ENCODE measurements at places on chromosomes 11 and 22.

GRCh38 chr22:27372364-27372763 lies 429.2 kb downstream of the MN1 start:
- no peak for DNase-seq

GRCh38 chr11:72224564-72225410 lies at the start of gene INPPL1:
INPPL1 (plus strand) TSS chr11:72224767; CDS start chr11:72224985, 218 bp downstream.
- DNase-seq, result peak; percentile 73

GRCh38 chr11:62190011-62190410 lies at the start of gene SCGB1D1:
SCGB1D1 (plus strand) TSS chr11:62190216; CDS start chr11:62190285, 69 bp downstream.
- no peak for DNase-seq

DNA sequence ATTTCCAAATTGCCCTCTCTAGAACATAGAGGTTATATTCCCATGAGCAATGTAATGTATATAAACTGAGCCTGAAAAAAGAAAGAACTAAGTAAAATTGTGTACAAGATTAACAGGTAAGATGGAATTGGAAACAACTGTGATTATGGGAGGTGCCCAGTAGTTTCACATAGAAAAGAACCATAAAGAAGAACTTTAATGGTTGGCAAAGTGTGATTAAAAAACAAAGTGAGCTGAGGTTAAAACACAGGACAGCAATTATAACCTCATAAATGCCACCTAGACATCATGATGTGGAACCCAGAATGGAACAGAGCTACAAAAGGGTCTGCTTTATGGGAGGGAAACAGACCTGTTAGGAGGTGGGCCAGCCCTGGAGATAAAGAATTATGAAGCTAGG lies 58.6 kb downstream of the CYB5R2 start:
- no peak for DNase-seq

DNA sequence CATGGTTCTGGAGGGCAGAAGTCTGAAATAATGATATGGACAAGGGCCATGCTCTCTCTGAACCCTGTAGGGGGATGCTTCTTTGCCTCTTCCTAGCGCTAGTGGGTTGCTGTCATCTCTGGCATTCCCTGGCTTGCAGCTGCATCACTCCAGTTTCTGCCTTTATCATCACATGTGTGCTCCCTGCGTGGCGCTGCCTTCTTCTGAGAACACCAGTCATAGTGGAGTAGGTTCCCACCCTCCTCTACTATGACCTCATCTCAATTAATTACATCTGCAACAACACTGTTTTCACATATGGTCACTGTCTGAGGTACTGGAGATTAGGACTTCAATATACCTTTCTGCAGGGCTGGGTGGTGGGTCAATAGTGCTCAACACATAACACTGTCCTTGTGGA lies 402.3 kb upstream of the NARS2 start:
- DNase-seq, result no peak

DNA sequence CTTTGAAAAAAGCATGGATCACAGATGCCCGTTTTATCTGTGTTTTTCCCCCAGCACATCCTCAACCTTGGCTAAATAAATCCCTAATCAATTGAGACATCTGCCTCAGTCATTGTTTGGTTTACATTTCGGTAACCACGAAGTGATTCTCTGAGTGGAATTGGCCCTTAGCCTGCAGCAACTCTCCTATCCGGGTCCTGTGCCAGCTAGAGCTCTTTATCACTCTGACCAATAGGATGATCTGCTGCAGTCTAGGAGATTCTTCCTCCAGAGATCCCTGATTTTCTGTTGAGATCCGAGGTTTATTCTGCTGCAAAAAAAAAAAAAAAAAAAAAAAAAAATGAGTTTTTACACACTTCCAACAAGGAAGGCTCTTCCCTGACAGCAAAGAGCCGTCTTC lies 137.3 kb downstream of the KCNA4 start:
- DNase-seq, result no peak

DNA sequence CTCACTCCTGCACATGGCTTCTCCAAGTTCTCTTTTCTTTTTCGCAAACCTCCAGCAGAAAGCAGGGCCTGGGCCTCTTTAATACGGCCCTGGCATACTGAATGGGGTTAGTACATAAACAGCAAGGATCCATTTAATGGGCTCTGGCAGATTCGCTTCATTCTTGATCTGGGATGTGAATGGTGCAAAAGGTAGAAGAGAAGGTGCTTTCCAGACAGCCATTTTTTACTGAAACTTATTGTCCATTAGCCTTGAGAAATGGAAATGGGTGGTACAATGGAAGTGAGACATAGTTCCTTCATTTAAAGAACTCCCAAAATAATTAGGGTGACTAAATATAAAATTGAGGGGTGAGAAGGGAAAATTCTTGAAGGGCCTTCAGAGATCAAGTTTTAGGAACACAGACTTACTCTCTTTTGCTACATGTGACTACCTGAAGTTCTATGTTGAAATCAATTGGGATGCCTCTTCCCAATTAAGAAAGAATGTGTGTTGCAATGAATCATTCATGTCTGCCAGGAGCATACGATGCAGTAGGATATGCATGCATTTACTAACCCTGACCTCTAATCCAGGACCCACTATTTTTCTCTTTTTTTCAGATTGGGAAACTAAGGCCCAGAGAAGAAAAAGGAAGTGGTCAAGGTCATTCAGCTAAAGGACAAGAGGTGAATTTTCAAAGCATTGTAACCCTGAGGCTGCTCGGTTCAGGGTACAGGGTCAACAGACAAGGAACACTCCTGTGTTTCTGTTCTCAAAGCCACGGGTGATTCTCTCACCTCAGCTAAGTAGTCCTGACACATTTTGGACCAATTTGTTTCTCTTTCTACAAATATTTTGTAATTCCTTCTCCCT lies 144.1 kb downstream of the BBOX1 start:
- DNase-seq, result no peak

DNA sequence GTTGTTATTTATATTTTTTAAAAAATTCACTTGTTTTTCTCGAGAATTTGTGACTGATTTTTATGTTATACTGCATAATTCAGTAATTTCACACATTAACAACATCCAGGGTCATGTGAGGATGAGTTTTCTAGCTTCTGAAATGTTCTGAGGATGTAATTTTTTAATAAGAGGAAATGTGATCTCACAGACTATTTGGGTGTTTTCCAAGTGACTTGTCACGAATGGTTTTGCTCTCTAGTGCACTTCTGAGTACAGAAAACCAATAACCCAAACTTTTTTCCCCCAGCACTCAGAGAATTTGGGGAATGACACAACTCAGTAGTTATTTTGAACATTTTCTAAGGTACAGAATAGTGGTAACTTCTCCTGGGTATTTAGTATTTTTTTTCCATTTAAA lies 821.1 kb upstream of the ARHGAP42 start:
- no peak for DNase-seq

DNA sequence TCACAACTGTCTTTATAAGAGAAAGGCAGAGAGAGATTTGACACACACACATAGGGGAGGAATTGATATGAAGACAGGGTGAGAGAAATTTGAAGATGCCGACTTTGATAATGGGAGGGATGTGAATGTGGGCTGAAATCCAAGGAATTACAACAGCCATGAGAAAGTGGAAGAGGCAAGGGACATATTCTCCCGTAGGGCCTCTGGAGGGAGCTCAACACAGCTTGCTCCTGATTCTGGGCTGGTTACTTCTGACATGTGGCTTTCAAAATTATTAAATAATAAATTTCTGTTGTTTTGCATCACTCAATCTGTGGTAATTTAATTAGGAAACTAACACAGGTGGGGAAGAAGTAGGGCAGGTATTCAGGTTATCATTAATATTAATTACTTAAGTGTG lies 282.9 kb downstream of the LUZP2 start:
- no peak for DNase-seq

GRCh38 chr11:127816962-127817361 lies 770.4 kb downstream of the ETS1 start:
- DNase-seq, result no peak

DNA sequence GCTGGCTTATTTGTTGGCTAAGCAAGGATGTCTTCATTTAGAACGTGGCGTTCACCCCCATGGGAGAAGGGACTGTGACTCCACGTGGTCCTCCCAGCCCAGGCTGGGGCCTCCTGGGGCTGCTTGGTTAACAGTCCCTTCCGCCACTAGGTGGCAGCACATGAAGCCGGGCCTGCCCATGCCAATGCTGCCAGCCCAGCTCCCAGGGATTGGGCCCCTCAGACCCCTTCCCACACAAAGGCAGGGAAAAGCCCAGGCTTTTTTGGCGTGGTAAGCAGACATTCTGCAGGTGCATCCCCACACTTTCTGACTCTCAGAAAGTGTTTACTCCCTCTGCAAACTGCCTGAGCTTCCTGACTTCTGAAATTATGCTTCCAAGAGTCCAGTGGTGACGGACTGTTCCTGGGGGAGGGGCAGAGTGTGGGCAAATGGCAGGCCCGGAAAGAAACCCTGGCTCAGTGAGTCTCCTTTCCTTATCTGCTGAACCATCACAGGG lies 3.1 kb downstream of the CBX6 start:
- DNase-seq, result peak; percentile 93

- no peak for DNase-seq
Measured at GRCh38 chr11:16818284-16818683, 79.8 kb downstream of the C11orf58 start.
